ENCODE measurements at places on chromosomes 3 and 15.
A peak's percentile ranks its signal among the peaks of the same experiment; 100 is the strongest.

DNA sequence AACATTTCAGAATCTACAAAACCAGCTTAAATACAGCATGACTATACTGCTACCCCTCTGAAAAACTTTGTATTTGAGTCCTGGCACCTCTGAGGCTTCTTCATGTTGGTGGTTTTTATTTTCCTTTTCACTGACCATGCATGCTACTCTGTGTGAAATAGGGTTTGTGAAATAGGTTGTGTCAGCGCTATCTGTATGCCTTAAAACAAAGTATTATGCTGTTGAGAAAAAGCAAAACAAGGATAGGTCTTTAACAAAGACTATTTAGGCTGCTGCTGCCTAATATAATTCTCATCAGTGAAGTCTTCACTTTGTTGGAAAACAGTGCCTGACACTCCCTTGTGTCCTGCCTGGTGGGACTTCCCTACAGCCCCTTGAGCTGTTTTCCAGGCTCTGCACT, 28.7 kb upstream of the TRAK1 start:
- DNase-seq = no peak

- DNase-seq = no peak
Observed at GRCh38 chr15:31125061-31125460, 23.5 kb upstream of the TRPM1 start.

GRCh38 chr3:13140596-13140995, 67.4 kb upstream of the IQSEC1 start:
- no peak for DNase-seq

- DNase-seq = no peak
Observed at GRCh38 chr15:65982627-65983322, 113.5 kb downstream of the RAB11A start.

GRCh38 chr3:194140520-194141414, 4.8 kb downstream of the HES1 start:
- no peak for DNase-seq

GRCh38 chr3:187066228-187066995, 72.9 kb downstream of the RPL39L start:
- DNase-seq = peak; percentile 12

- peak; percentile 3 for DNase-seq
Observed at GRCh38 chr3:167691366-167691765, 37.6 kb upstream of the WDR49 start.

GRCh38 chr3:134294302-134295280, 43.9 kb upstream of the RYK start:
- DNase-seq = peak; percentile 60

GRCh38 chr3:16978234-16978920, 93.6 kb downstream of the PLCL2 start:
- no peak for DNase-seq

DNA sequence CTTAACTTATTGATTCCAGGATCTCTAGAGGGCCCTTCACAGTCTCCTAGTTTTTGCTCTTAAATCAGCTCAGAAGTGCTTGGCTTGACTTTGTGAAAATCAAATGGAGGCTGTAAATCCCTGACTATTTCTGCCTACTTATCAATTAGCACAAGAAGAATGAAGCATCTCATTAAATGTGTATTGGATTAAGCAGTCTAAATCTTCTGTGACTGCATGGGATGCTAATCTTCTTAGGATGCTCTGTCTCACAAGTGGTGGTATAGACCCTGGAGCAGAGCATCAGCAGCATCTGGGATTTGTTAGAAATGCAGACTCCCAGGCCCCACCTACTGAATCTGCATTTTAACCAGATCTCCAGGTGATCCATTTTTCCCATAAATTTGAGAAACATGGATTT, 488.7 kb downstream of the AGBL1 start:
- DNase-seq = no peak

DNA sequence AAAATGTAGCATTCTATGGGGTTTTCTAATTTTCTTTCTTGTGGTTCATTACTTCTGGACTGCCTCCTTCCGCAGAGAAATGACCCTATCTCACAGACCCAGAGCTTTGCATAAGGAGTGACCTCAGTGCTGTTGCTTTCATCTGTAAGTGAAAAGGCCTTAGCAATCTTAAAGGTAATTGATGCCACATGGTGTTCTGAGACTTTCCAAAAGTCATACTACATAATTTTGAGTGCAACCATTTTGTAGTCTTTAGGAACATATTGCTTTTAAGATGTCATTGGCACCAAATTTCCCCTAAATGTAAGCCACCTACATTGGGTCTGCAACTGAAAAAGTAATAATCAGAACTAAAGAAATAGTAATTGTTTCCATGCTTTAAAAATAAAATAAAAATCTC, 9.2 kb upstream of the HHLA2 start:
- no peak for DNase-seq

GRCh38 chr3:36557021-36557707, 176.9 kb downstream of the STAC start:
- no peak for DNase-seq

DNA sequence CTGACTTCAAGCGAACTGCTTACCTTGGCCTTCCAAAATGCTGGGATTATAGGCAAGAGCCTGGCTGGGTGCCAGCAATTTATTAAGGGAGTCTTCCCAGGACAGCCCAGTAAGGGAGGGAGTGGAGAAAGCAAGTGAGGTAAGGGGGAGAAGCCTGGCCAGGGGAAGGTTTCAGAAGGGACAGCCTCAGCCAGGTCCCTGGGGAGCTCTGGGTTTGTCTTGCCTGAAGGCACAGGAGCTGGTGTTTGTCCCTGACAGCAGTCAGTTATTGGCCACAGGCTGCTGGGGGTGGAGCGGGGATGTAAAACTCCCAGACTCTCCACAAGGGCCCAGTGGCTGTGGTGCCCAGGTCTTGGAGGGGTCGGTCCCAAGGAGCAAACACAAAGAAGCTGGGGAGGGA, 33.0 kb upstream of the CDCP1 start:
- no peak for DNase-seq

DNA sequence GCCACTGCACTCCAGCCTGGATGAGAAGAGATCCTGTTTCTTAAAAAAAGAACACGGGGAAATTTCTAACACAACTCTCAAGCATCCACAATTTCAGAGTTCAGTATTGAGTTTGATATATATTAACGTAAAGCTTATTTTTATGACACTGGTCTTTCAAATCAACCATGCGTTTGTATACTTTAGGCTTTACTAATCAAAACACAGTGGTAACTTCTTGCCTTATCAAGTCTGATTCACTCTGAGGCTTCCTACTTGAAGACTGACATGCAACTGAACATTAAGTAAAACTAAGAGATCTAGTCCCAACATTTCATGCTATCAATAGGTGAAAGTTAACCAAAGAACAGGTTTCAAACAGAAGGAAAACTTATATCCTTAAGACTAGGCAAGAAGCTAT, 46.7 kb downstream of the PRTG start:
- no peak for DNase-seq

GRCh38 chr3:195410546-195410945, 32.3 kb downstream of the ACAP2 start:
- no peak for DNase-seq

DNA sequence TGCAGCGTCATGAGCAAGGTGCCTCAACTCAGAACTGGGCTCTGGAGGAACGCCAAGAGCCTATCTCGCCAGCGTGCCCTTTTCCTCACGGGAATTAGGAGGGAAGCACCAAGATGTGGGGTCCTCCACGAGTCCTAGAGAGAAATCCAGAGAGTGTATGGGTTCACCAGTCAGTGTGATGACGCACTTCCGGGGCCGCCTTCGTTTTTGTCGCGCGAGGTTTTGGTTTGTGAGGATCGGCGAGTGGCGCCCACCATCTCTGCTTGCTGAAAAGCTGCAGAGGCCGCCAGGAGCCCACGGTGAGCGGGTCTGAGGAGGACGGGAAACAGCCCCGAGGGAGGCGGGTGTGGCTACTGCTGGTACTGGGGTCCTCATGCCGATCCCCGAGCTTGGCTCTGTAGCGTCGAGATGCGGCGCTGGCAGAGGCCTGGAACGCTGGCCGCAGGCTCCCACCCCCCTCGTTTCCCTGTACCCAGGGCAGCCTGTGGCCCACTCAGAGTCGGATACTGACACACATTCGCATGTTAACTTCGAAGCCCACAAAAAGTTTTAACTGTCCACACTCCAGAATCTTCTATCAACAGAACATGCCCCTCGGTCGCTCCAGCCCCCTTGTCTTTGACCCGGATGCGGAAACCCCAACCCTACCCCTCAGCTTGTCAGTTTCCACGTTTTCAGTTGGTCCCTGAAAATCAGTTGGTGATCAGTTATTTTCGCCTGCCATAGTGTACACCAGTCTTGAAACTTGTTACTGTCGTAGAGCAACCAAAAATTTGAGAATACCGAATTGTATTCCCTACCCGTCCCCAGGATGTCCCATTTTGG, 30.4 kb downstream of the ZNF662 start:
- no peak for DNase-seq

DNA sequence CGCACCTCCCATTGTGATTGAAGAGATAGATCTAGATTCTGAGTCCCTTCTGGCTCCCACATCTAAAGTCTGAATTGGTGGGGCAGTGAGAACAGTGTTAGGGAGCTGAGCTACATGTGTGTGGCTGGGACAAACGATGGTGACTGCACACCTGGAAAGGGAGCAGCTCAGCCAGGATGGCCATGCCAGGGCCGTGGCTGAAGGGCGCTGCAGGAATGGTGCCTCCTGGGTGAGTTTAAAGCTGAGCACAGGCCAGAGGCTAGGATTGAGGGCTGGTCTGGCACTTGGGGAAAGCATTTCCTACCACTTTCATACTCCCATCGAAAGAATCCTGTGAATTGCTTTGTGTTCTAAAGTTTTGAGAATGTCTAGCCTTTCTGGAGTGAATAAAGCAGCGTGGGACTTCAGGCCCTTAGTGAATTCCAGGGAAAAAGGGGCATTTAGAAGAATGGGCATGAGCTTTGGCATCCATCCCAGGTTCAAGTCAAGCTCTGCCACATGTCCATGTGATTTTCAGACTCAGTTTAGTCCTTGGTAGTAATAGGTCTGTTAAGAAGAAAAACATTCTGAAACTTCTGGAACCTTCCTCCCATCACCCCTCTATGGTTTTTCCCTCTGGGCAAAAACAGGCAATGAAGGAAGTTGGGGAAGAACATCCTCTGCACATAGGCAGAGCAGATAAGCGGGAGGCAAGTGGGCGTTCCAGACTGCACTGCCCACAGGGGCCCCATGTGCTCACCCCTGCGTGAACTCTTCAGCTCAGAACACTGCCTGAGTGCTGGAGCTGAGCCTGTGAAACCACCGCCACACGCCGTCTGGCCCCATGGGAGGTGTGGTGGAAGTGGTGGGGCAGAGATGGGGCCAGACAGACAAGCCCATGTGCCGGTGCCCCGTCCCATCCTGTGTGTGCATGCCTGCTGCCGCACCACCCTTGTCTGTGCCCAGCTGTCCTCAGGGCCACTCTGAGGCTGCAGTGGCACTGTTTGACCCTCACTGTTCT, 12.9 kb upstream of the CPNE9 start:
- DNase-seq = no peak

- DNase-seq = no peak
Observed at GRCh38 chr3:133426721-133427120, 26.9 kb downstream of the BFSP2 start.
